ENCODE measurements at places on chromosomes 2 and 18. TPM values are rescaled to one million over a fixed set of nuclear protein-coding genes. Genes with fewer than 3 reads are reported as not detected.

The COL4A3 gene
- total RNA-seq = 1.3 TPM

The AMER3 gene
- total RNA-seq = not detected

The SERPINB12 gene
- total RNA-seq = not detected

The IL1RN gene
- 1.1 TPM for total RNA-seq

The TBR1 gene
- not detected for total RNA-seq

The LYPD6 gene
- total RNA-seq = not detected

The FBXO41 gene
- 0.18 TPM for total RNA-seq

The KRTCAP3 gene
- total RNA-seq = not detected

The ASXL3 gene
- not detected for total RNA-seq

The SPP2 gene
- not detected for total RNA-seq

The CD8A gene
- not detected for total RNA-seq

The DSG1 gene
- total RNA-seq = not detected

The SCYGR4 gene
- not detected for total RNA-seq

The SCN7A gene
- total RNA-seq = under 0.01 TPM

The BOLL gene
- total RNA-seq = not detected

The ZNF892 gene
- total RNA-seq = 4.9 TPM

The PMAIP1 gene
- 18.2 TPM for total RNA-seq

The CCDC68 gene
- total RNA-seq = 7.4 TPM

The PDE11A gene
- total RNA-seq = not detected

The IMMT gene
- 76.6 TPM for total RNA-seq

The EIF2B4 gene
- total RNA-seq = 29.7 TPM

The RND3 gene
- total RNA-seq = 321 TPM

The ACVR1C gene
- 0.63 TPM for total RNA-seq

The FIGN gene
- total RNA-seq = 4.1 TPM

The PROKR1 gene
- total RNA-seq = not detected

The LBH gene
- 61.2 TPM for total RNA-seq

The CCDC74B gene
- 9.7 TPM for total RNA-seq

The CNGA3 gene
- total RNA-seq = 0.18 TPM

The PARD6G gene
- total RNA-seq = 0.54 TPM

The INPP1 gene
- 9.2 TPM for total RNA-seq

The ZNF142 gene
- total RNA-seq = 4.5 TPM

The FER1L5 gene
- 0.98 TPM for total RNA-seq

The SFTPB gene
- 0.09 TPM for total RNA-seq
